ENCODE measurements at places on chromosomes 2 and 18.

- DNase-seq, result no peak
Measured at GRCh38 chr2:5250482-5250881, 441.7 kb upstream of the SOX11 start.

- peak; percentile 9 for DNase-seq
Measured at GRCh38 chr2:156841321-156841720, 405.1 kb downstream of the GPD2 start.

- DNase-seq, result no peak
Measured at GRCh38 chr2:102166189-102166845, 20.5 kb upstream of the IL1RL2 start.

- no peak for DNase-seq
Measured at GRCh38 chr2:190802626-190803209, 77.9 kb upstream of the GLS start.

DNA sequence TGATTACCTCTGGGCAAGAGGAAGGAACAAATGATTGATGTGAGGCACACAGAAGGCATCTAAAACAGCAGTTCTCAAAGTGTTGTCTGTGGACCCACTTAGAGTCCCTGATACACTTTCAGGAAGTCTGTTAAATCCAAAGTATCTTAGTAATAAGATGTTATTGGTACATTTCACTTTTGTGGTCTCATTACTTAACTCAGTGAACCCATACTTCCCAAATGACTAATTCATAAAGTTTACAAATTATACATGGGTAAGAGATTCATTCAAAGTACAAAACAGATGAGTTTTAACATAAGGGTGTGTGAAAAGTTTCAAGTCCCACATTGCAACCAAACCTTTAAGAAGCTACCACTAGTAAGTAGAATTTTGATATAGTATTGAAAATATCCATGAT lies 440.5 kb downstream of the NUP35 start:
- no peak for DNase-seq

- no peak for DNase-seq
Measured at GRCh38 chr18:38241216-38241615, 675.6 kb upstream of the CELF4 start.

DNA sequence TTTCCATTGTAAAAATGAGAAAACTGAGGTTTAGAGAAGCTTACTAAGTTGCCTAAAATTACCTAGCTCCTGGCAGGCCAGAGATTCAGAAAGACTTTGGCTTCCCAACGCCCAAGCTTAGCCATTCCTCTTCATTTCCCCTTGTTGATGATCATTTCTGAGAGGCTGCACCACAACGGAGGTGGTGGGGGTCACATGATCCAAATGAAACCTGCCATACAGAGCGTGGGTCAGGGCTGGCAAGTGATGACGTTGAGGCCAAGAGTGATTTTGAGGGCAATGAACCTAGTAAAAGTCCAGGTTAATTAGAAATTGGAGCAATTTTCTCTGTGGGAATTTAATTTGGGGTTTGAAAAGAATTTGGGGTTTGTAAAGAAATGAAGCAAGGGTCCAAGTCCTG lies 109.9 kb downstream of the TMEM182 start:
- no peak for DNase-seq

DNA sequence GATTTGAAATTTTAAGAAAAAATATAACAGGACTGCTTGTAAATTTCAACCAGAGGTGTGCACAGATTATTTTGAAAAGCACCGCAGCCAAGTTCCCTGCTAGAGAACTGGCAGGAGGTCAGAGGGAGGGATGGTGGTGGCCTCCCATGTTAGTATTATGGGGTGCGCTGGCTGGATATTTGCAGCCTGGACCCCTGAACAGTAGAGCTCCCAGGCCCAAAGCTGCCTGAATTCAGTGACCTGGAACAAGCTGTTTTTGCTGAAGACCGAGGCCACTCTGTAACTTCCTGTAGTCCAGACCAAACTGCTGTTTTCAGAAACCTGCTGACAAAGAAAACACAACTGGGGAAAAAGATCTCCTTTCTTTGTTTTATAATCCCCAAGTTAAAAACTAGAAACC lies 314.3 kb downstream of the TNS1 start:
- no peak for DNase-seq

DNA sequence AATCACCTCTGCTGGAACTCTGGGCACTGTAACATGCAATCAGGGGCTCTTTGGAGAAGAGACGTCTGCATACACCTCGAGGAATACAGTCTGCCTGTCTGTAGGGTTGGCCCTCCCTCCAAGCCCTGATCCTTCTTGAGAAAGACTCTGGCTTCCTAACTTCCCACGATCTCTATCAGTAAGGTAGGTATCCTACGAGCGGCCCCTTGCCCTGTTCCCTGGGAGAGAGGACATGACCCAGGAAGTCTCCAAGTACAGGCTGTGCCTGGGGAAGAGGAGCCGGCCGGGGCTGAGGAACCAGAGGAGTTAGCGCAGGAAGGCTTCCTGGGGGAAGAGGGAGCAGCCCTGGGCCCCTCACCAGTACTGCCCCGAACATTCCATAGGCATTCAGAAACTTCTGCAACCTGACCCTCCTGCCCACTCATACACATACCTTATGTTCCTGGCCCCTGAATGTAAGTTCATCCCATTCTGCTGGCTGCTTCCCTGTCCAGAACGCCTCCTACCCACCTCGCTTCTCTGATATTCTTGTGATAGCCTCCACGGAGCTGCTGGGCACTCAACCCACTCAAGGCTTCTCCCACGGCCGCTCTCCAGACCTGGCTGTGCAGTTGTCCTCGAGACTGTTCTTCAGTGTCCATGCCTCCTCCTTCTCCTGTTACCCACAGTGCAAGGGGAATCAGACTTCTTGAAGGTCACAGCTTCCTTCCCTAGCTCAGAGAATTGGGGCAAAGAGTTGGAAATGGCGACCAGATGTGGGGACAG lies 116.1 kb downstream of the CYP26B1 start:
- no peak for DNase-seq

DNA sequence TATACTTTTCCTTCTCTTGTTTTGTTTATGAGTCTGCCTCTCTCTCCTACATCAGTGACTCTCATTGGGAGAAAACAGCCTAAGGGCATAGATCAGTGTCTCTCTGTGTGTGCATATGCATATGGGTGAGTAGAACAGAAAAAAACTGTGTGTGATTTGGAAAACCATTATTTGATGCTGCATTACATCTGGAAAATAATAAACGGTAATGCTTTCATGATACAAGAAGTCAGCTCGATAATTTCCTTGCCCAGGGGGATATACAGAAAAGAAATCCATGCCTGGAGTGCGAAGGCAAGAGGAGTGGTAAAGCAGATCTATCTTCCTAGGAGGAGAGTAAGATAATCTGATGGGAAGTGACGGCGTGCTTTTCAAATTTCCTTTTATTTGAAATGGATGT lies 221.5 kb upstream of the LYPD1 start:
- DNase-seq, result no peak

DNA sequence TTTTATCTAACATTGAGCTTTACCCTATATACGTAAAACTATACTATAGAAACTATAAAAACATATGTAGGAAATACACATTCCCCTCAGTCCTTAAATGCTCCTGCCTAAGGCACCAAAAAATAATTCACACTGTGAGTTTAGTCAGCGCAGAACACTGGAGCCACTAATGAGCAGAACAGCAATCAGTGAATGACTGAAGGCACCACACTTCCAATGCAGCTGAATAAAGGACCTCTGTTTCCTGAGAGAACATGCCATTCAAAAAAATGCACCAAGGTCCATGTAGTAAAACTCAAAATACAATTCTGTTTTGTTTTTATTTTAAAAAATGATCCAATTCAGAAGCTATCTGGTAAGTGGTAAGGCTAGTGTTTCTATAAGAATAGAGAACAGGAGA lies 1280.6 kb upstream of the NRXN1 start:
- no peak for DNase-seq

- DNase-seq, result no peak
Measured at GRCh38 chr2:156309167-156309566, 23.4 kb downstream of the NR4A2 start.

Data from GM12865 (cell line).